T47D (cell line): ENCODE measurements at places on chromosomes 3 and 15.

GRCh38 chr3:155110022-155110421 lies 29.9 kb downstream of the MME start:
- DNase-seq = no peak

- DNase-seq = no peak
Measured at GRCh38 chr3:146468234-146468633, 1.1 kb downstream of the PLSCR2 start.

DNA sequence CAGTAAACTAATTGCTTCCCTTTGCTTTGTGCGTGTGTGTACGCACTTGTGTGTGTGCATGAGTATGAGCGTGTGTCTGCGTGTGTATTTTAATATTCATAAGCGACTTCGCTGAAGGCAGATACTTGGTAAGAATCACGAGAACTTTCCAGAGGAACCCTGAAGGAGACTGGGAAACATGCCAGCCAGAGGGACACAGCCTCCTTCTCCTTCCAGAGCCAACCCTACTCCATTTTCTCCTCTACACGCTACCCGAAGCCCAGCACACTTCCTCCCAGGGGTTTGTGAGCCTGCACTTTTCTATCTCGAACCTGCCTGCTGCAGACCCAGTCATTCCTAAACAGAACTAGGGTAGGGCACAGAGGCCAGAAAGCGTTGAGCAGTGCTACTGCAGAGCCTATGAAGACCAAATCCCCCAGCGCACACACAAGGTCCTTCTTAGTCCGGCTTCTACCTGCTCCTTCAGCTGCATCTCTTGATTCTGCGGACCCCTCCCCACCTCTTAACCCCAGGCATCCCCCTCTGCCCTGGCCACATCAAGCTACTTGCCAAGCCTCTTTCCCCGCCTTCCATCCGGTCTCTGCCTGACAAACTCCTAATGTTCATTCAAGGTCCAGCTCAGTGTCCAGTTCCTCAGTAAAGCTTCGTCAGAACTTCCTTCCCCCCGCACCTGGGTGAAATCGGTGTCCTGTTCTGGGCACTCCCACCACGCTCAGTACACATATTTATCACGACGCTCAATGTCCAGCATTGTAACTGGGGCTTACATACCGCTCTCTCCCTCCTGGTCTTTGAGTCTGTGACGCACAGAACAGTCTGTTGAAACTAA lies 191.8 kb downstream of the FAM43A start:
- no peak for DNase-seq

GRCh38 chr3:33895658-33896057 lies 97.2 kb downstream of the PDCD6IP start:
- no peak for DNase-seq

DNA sequence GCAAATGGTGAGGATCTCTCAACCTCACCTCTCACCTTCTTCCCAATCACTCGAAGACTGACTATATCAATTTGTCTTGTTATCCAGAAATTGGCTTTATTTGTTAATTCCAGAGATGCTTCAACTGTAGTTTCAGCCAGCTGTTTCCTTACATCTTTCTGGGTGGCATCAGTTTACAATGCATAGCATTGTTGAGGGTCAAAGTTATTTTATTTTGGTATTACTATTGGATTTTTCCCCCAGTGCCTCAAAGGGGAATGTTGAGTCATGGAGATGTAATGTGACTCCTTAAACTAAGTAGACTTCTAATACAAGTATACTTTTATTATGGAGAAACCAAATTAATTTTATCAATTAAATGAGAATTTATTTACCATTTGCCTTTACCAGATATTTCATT lies 351.6 kb downstream of the TIGIT start:
- DNase-seq = no peak

- no peak for DNase-seq
Measured at GRCh38 chr3:114929971-114930732, 216.9 kb downstream of the ZBTB20 start.

DNA sequence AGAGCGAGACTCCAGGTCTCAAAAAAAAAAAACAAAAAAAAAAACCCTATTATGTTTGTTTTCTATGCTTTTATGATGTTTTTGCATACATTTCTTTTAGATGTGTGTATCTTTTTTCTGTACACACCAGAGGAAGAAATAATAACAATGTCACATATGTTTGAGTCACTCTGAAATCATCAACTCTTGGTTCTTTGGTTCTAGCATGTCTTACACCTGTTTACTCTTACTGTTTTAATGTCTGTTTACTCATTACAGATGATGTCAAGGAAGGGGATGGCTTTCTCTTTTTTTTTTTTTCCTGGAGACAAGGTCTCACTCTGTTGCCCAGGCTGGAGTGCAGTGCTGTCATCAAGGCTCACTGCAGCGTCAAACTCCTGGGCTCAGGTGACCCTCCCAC lies 24.1 kb downstream of the RHOA start:
- no peak for DNase-seq

- no peak for DNase-seq
Measured at GRCh38 chr3:31833391-31834190, 147.5 kb downstream of the OSBPL10 start.

DNA sequence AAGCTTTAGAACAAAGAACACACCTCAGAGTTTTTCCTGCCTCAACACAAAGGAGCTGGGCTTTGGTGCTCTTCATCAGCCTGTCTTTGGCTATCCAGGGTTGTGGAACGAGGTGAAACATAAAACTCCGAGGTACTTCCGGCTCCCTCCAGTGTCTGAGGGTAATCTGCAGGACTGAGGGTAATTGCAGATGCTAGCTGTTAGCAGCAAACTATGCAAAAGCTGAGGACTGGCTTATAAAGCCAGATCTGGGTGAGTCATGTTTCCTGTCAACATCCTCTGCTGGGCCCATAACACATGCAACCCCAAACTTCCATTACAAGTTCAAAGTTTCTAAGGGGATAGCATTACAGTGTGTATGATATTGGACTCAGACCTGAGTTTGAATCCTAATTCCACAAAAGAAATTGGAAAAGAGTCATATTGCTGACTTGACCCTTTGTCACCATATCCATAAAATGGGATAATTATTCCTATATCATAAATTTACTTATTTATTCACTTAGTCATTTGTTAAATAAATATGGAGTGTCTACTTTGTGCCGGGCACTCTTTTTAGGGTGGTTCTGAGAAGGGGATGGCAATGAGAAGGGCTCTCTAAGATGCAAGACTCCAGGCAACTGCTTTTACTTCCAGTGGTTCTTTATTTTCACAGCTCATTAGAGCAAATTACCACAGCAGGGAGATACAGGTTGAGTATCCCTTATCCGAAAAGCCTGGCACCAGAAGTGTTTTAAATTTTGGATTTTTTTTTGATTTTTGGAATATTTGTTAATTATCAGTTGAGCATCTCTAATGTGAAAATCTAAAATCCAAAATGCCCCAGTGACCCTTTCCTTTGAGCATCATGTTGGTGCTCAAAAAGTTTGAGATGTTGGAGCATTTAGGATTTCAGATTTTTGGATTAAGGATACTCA lies 9.5 kb upstream of the TRIM69 start:
- DNase-seq = no peak

DNA sequence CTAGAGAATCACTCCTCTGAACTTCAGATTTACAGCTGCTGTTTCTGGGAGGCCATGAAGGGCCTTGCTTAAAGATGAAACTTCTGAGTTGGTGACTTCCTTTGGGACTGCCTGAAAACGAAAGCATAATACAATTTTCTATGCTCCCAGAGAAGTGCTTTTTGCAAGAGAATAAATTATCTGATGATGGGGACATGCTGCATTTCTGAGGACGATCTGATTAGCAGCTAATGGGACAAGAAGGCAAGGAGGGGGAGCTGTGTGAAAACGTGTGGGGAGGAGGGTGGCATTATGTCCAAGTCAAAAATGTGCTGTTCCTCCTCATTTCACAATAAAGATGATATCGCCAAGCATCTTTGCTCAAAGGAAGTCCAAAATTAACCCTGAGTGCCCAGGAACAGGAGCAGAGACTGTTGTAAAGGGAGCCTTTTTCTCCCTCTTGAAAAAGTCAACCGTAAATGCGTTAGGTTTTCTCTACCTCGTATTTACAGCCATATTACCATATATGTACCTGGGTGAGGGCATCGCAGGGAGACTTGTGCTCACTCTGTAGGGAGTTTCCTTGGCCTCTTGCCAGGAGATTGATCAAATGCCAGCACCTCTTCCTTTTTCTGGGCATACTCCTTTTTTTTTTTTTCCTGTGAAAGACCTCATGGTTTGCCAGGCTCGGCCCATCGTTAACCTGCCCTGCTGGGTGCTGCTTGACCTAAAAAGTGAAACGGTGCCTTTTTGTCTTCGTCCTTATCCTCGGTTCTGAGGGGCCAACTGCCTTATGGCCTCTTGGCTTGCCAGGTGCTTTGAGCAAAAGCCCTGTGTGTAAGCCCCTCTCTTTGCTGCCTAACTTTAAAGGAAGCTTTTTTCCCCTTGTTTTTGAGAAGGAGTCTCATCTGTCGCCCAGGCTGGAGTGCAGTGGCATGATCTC lies 11.5 kb downstream of the ITPR1 start:
- no peak for DNase-seq

- DNase-seq = no peak
Measured at GRCh38 chr3:178875157-178875556, 196.5 kb downstream of the ZMAT3 start.

DNA sequence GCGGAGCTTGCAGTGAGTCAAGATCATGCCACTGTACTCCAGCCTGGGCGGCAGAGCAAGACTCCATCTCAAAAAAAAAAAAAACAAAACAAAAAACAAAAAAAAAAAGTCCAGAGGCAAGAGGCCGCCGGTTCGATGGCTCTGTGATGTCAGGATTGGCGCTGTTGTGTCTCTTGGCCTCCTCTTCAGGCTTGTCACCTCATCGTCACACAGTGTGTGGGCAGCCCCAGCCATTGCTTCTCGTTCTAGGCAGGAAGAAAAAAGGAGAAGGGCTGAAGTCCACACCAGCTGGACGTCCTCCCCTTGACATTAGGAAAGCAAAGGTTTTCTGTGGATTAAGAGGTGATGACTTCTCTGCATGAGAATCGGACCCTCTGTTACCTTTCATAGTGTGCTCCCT lies 191.1 kb downstream of the NSMCE3 start:
- DNase-seq = no peak

DNA sequence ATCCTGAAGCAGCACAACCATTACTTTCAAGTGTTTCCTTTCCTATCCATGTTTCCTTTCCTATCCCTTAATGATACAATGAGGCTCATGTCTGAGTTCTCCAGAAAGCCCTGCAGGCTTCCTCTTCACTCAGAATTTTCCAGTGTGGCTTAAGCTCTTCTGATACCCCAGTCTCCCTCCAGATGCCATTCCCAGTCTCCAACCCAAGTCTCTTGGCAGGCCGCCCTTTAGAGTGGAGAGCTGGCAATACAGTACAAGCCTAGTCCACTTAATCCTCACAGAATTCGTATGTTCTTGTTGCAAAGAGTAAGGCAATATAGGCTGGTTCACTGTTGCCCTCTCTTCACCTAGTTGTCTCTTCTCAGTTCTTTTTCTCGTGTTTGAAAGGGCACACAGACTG lies 503.9 kb upstream of the MDFIC2 start:
- DNase-seq = no peak

DNA sequence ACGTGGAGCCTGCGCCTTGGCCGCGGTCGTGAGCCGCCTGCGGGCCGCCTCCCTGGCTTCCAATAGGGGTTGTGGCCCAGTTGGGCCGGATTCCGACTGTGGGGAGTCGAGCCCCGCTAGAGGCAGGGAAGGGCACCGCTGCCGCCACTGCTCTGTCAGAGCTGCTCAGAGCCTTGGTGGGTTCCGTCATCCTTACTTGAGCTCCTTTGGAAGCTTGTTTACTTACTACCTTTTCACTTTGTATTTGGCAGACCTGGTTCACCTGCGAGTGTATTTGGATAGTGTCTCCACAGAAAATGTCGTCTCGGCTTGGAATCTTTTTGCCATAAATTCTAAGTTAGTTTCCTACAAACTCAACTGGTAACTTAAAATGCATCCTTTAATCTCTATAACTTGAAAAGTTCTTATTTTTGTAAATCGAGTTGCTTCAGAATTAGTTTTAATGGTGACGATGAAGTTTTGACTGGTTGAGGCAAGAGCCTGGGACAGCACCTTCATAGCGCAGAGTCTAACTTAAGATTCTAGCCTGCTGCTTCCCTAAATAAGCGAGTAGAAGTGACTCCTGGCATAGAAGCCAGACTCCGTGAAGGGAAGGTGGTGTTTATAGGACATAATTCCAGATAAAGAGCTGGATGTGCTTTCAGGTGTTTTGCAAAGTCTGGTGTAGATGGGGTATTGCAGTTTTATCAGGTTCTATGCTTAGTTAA lies 800 bp downstream of the DAG1 start:
- no peak for DNase-seq

DNA sequence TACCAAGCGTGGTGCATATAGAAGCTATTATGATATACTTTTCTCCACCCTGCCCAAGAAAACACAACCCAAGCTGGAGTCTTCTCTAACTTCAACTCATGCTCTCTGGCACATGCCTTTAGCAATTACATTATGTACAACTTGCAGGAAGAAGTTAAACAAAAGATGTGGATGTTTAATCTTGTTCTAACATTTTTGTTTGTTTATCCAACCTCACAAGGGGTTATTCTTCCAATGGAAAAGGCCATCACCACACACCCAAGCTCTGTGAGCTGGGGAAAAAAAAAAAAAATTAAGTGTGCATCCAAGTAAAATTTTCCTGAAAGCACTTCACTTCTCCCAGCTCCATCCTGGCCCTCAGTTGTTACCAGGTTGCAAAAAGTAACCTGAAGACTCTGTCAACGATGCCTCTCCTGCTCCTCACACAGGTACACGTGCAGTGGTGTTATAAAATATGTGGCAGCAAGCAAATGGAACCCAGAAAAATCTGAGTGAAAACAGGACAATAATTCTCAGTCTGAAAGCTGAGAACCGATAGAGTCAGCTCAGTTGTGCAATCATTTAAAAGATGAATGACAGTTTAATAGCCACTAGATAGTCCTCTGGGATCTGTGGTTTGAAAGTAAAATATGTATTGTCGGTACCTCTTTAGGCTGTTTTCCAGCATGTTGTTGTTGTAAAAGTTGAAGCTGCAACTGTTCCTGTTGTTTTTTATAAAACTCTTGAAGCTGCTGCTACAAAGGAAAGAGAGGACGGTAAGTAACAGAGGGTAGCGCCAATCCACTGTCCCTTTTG lies 531.4 kb downstream of the FOXP1 start:
- no peak for DNase-seq

GRCh38 chr3:23182996-23183513 lies 20.1 kb upstream of the UBE2E2 start:
- no peak for DNase-seq

DNA sequence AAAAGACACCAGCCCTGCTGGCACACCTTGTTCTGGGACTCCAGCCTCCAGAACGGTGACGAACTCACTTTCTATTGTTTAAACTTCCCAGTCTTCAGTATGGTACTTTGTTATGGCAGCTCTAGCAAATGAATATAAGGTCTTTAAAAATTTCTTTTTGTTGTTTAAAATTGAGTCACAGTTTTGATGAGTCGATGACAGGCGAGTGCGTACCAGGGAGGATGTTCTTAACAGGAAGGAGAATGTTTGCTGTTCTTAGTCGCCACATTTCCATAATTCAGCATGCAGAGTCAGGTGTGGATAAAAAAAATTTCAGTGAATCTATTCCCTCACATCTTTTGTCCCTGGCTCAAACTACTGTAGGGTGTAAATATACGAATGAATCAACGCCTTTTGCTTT lies 12.4 kb downstream of the DNASE1L3 start:
- no peak for DNase-seq
